IMR-90 (cell line): ENCODE measurements at places on chromosomes 3 and 15.

DNA sequence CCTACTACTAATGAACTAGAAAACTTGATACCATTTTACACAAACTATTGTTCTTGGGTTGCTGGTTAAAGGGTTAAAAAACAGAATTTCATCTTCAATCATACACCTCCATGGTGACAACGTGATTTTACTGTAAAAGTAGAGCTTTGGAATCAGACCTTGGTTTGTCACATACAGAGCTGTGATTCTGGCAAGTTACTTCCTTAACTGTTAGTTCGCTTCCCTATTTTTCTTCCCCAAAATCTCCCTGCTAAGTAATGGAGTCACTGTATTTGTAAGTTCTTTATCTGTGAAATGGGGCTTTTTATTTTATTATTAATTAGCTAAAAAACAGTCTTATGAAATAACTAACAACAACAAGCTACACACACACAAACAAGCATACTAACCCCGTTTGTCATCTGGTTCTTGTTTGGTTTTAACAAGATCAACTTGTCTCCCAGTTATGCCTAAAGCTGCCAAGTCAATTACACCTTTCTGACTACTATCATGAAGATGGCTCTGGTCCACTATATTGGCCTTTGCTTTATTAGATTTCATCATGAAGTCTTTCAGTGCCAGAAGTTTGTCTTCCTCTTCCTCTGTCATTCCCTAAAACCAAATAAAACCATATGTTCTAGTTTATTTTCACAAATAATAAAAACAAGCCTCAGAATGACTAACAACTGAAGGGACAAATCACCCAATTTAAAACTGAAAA, 38.6 kb downstream of the PIK3R4 start:
- no peak for DNase-seq

DNA sequence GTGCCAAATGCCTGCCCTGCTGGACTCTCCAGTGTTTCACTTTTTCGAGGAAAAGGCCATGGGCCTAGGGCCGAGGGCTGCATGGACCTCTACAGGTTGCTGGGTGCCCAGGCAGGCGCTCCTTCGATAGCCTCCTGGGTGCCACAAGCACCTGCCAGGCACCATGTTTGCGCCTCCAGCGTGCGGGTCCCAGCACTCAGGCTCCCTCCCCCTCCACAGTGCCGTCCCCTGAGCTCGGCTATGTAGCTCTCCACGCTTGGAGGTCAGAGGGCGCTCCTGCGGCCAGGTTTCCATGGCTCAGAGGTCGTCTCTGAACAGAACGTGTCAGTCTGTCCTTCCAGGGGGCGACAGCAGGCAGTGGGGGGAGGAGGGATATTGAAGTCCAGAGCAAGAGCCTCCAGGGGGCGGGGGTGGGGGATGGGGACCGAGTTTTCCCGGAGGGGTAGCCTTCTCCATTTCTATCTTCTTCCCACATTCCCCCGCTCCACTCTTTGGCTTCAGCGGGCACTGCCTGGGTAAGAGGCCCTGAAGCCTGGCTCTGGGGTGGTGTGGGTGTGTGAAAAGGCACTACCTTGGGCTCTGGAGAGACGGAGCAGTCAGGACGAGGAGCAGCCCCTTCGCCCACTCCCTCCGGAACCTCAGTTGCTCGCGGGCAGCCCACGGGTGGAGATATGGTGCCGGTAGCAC, 3.6 kb downstream of the ONECUT1 start:
- no peak for DNase-seq

DNA sequence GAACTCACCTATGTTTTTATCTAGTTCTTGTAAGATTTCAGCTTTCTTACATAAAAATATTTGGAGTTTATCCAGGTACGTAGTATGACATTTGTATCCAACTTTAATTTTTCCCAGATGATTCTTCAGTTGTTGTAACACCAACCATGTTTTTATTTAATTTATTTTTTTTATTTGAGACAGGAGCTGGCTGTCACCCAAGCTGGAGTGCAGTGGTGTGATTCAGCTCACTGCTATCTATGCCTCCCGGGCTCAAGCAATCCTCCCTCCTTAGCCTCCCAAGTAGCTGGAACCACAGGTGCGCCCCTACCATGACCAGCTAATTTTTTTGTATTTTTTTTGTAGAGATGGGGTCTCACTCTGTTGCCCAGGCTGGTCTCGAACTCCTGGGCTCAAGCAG, 6.6 kb downstream of the XYLB start:
- DNase-seq: peak; percentile 24

DNA sequence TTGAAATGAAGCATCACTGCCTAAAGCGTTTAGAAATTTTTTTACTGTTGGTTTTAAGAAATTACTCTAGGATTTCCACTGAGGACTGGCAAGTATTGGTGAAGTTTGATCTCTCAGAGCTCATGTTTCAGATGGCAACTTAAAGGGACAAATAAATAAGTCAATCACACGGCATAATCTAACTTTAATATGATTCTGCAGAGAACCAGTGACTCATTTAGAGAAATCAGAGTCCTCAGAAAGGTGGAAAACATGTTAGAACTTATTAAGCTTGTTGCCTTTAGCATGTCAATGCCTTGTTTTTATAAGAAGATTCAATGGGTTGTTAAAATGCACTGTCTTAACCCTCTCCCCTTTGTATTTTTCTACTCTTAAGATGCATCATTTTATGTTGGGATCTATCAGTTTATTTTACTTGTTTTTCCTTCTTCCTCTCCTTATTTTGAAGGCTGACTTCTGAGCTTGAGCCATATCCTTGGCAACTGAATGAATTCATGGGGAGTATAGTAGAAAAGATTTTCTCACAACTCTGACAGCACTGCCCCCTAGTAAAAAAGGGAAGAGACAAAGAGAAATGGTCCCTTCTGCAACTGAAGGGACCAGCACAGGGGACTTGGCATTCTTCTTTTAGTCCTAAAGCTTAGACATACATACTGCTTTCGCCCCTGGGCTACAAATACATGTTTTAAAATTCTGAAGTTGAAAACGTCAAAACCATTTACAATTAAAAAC, 431.2 kb downstream of the LPP start:
- DNase-seq: peak; percentile 10

- DNase-seq: no peak
Observed at GRCh38 chr15:22942306-22942855, 37.8 kb downstream of the CYFIP1 start.

DNA sequence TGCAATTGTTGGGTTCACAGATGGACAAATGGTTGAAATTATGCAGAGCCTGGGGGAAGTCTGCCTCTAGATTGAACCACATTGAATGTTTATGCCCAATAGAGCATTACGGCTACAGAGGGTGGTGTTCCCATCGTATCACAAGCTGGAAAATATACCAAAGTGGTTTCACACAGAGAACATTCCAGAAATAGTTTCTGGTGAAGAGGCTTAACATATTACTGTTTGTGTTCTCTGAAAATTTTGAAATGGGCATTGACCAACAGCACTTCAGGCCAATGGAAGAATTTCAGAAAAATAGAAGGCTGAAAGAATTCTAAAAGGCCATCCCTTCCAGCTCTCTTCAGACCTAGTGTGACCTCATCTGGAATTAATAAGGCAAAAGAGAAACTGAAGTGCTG, 203.9 kb downstream of the NEK10 start:
- DNase-seq: peak; percentile 42

- peak; percentile 85 for DNase-seq
Observed at GRCh38 chr3:42055291-42055690, 35.9 kb upstream of the TRAK1 start.

GRCh38 chr3:108453565-108453964, 56.8 kb downstream of the MYH15 start:
- peak; percentile 63 for DNase-seq

DNA sequence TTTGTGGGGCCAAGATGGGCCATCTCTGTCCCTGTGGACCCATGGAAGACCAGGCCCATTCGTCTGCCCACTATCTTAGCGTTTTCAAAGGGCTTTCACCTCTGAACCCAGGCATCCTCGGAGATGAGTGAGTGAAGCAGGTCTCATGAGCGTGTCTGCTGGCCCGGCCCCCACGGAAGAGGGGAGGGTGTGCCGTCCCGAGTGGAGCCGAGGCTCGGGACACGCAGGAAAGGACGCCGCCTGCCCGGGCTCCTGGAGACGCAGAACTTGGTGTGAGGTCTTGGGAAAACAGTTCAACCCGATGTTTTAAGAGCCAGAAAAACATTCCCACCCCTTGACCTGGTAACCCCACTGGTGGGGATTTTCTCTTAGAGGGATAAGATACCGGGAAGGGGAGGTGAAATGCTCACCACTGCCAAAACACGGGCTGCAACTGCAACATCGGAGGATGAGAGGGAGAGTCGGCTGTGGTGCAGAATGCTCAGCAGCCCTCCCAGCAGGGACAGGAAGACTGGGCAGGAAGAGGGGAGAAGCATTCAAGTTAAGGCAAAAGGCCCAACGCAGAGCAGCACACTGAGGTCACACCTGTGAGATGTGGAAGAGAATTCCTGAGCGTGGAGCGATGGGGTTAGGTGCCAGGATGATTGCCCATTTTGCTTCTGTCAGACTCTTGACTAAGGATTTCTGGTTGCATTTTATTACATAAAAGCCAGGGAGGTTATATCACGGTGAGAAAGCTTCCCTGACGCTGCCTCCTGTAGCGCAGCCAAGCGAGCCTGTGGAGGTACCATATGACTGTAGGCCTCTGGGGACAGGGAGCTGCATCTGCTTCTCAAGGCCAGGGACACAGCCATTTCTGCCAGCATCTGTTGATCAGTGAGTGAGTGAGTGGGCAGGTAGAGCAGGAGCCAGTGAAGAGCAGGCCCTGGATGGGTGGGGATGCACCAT, 14.1 kb upstream of the STAB1 start:
- no peak for DNase-seq

DNA sequence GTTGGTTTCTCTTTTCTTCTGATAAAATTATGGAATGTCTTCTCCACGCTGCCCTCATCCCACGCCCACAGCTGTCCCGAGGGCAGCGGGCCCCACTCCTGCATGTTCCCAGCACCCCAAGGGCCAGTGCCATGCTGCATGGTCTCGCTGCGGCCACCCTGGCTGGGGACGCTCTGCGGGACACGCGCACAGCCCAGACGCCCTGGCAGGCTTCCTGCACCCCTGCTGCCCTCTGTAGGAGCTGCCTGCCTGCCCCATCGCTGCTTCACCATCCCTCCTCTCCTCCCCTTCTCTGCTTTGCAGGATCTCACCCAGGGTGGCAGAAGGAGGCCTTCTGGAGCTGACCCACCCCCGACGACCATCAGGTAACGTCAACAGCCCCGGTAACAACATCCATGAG, 22.8 kb downstream of the SLC6A1 start:
- DNase-seq: no peak

DNA sequence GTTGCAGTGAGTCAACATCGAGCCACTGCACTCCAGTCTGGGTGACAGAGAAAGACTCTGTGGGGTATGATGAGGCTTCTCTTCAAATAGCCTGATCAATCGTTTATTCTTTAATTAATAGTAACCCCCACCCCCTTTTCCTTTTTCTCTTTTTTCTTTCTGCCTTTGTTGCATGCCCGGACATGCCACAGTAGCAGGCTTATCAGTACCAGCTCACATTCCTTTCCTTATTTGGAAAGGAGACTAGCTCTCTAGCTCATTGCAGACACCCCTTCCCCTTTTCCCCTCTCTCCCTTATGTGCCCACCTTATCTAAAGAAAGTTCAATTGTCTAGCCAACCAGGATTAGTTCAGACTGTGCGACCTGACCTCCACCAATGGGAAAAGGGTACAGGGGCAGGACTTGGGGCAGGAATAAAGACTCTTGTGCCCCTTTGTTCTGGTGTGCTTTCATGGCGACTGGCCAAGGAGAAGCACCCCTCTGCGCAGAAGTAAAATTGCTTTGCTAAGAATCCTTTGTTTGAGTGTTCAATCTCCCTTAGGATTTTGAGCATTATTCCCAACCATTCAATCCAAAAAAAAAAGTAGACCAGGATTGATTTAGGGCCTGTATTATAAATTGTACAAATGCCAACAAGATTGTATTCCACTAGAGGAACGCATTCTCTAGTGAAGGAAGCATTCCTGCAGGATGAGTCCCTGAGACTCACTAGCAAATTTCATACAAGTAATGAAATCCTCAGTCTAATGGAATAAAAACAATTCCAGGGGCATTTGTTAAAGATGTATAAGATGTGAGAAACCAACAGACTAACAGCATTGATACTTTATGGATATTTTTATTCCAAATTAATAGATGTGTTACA, 95.8 kb upstream of the SNRPN start:
- DNase-seq: peak; percentile 78

DNA sequence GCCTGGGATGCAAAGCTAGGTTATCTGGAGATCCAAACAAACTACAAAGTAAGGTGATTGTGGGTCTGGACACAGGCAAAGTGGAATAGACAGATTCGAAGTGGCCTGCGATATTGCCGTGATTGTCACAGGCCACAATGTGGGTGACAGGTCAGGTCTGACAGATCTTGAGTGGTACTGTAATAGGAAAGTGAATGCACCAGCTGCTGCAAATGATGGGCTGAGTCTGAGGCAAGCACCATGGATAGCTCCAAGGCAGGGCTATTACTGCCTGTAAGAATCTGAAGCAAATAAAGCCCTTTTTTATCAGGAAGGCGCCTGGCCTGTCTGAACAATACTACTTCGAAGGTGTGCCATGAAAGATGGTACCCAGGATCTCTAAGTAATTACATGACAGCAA, 10.0 kb downstream of the ARMC8 start:
- peak; percentile 50 for DNase-seq

GRCh38 chr3:21912711-21913110, 161.7 kb upstream of the ZNF385D start:
- DNase-seq: peak; percentile 28

GRCh38 chr3:193852901-193853300, 259.9 kb downstream of the OPA1 start:
- no peak for DNase-seq

- DNase-seq: no peak
Observed at GRCh38 chr3:77381431-77381830, 341.5 kb downstream of the ROBO2 start.

- peak; percentile 1 for DNase-seq
Observed at GRCh38 chr3:132090921-132091320, 56.1 kb upstream of the CPNE4 start.

DNA sequence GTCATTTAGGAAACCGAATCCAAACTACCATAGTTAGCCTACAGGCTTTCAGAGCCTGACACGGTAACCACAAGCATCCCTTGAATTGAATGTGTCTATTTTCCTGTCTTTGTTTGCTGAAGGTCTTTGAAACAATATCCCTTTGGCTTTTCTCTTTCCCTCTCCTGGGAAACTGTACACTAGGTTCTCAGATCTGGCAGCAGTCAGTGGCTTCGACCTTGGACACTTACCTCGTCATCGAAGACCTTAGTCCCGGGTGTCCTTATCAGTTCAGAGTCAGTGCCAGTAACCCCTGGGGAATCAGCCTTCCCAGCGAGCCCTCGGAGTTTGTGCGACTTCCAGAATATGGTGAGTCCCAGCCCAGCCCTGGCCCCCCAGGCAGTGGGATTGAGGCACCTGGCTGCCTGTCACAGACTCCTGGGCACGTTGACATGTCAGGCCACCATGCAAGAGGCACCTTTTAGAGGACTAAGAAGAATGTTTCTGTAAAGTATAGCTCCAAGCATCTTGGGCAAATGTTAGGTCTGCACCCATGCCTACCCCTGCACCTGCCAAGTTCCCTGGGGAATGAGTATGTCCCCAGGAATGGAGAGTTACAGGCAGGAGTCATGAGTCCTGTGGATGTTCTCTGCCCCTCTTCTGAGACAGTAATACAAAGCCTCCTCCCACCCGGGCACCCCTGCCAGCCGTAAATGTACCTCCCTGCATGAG, 30.4 kb upstream of the UMPS start:
- no peak for DNase-seq

- DNase-seq: no peak
Observed at GRCh38 chr3:50166620-50167019, 11.5 kb downstream of the SEMA3F start.
